ENCODE measurements at places on chromosomes 5 and 9. TPM values are rescaled to one million over a fixed set of nuclear protein-coding genes. Genes with fewer than 3 reads are reported as not detected.

Gene CAMK2A
- total RNA-seq = 0.88 TPM

GRCh38 chr5:173565491-173566072, 50.9 kb downstream of the BOD1 start:
- DNase-seq = no peak

DNA sequence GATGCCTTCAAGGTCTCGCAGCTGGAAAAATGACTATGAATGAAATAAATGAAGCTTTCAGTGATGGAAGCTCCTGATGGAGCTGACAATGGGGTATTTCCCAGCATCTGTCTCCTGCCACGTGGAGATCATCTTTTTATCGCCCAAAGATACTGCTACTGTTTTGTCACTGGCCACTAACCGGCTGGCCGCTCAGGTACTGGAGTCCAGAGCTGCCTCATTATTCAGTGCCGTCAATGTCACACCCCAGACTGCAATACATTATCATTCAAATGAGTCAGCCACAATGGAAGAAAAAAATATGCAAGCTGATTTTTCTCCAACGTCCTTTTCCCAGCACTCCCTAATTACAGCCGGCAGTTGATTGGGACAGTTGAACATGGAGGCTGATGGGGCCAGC, 280.4 kb downstream of the ZSWIM6 start:
- DNase-seq = no peak

GRCh38 chr5:36173426-36173825, 21.5 kb downstream of the SKP2 start:
- no peak for DNase-seq

Data from hepatocyte (in vitro differentiated cells).